ENCODE measurements at places on chromosomes 3 and 15.

GRCh38 chr15:36501063-36501678 is 78.3 kb upstream of the CDIN1 start:
- peak; percentile 17 for DNase-seq

GRCh38 chr3:113896930-113897329 is 50.9 kb upstream of the ZDHHC23 start:
- no peak for DNase-seq

DNA sequence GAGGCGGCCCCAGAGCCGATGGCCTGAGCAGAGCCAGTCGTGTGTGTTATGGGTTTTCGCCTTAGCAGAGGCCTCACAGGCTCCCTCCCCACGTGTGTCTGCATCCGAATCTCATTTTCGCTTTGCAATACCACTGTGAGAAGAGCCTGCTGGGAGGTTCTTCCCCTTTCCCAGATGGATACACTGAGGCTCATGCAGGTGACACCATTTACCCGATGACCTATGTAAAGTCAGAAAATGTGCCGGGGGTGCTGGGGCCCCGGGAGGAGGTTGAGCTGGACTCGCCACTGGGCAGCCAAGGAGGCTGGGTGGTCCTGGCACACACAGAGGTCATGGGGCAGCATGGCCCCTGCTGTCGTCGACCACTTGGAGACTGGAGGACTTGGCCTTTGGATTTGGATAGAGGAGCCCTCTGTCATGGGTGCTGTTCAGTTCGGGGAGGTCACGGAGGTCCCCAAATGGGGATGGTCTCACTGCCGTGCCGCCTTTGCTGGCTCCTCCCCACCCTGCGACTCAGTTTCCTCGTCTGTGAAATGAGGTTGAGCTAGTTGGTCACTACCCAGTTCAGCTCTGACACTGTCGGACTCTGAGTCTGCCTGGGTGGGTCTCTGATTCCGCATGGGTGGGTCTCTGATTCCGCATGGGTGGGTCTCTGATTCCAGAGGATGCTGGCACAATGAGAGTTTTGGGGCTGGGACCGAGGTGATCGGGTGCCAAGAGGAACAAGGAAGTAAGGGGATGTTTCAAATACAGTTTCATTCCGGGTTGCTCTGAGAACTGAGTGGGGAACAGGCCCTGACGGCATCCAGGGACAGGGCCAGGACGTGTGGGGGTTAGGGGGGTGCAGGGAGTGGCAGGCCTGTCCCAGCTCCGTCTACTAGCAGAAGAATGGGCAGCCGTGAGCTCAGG is 23.2 kb upstream of the MUC4 start:
- no peak for DNase-seq

DNA sequence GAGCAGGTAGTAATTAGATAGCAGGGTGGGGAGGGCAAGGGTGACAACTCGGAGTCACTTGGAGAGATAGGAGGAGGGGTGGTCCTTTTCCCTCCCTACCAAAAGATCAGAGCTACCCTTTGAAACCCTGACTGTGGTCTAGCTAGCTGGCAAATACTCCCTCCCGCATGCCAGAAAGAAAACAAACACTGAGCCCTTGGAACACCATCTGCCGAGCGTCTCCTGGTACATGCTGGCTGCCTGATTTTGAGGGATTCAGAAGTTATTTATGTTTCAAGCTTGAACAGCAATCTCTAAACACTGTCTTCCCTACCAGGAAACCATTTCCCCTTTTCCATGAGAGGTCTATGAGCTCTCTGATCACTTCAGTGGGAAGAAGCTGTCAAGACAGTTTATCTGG is 291.6 kb upstream of the CFAP20DC start:
- DNase-seq, result no peak

DNA sequence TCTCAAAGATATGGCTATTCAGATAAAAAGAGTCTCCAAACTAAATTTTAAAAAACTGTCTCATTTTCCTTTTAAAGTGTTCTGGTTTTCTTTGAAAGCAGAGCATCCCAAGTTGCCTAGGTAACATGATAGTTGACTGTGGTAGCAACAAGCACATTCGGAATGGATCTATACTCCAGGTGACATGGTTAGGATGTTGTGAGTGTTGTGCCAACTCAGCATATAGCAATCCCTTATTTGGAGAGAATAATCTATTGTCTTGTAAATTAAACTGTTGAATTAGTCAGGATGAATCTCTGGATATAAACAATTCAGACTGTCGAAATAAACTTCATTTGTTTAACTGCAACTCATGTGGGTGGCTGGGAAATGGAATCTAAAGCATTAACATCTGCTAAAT is 418.6 kb downstream of the TUSC7 start:
- DNase-seq, result no peak
